CD4-positive, alpha-beta T cell treated with Interleukin-17A for 1 hour (primary cell): ENCODE measurements at places on chromosomes 13 and 19.

DNA sequence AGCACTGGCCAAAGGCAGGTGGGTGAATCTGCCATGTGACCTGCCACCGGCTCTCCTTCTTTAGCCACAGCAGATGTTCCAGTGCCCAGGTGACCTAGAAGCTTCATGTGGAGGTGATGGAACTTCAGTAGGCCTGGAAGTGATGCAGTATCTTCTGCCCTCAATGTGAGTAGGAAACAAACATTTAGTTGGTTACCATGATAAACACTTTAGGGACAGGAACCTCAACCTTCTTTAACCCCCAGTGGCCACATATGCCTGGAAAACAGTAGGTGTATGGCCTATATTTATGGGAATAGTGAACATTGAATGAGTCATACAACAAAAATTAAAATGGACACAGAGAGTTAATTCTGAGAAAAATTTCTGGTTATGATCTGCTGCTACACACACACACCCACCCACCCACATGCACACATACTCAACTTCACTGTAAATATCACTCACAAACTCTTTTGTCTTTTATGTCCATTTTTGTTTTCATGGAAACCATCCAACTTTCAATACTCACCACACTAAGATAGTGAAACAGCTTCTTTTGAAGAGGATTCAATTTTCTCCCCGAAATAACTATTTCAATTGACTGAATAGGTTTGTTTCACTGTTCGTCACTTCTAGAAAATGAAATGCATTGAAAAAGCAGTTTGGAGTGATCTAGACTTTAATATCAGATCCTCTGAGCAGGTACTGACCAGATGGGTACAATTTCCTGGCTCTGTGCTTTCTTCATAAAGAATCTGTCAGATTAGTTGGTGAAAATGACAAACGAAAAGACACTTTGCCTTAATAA, 97.3 kb downstream of the STARD13 start:
- DNase-seq: no peak

- no peak for DNase-seq
Measured at GRCh38 chr19:2062389-2062729, 11.3 kb upstream of the MKNK2 start.

- no peak for DNase-seq
Measured at GRCh38 chr13:39233519-39233918, 195.3 kb downstream of the NHLRC3 start.

DNA sequence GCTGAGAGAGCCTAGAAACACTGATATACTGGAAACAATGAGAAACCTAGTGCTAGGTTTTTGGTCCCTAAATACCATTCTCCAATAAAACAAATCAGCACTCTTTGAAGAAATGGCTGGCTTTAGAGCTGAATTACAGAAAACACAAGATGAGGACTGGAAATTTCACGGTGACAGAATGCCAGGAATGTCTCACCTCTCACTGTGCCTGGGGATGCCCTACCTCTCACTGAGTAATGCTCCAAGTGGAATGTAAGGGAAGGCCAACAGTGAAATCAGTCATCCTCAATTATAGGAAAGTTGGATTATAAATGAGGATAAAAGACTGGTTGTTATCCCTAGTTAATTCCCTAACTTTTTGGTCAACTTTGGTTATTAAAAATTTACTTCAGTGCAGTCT, 259.0 kb downstream of the NALCN start:
- DNase-seq: no peak

DNA sequence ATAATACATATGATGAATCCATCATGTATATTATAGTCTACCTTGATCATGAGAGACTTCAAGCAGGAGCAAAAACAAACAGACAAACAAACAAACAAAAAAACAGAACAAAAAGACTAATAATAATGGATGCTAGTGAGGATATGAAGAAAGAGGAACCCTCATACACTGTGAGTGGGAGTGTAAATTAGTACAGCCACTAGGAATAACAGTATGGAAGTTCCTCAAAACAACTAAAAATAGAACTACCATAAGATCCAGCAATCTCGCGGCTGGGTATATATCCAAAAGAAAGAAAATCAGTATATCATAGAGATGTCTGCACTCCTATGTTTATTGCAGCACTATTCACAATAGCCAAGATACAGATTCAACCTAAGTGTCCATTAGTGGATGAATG, 7.0 kb upstream of the DLEU7 start:
- no peak for DNase-seq

DNA sequence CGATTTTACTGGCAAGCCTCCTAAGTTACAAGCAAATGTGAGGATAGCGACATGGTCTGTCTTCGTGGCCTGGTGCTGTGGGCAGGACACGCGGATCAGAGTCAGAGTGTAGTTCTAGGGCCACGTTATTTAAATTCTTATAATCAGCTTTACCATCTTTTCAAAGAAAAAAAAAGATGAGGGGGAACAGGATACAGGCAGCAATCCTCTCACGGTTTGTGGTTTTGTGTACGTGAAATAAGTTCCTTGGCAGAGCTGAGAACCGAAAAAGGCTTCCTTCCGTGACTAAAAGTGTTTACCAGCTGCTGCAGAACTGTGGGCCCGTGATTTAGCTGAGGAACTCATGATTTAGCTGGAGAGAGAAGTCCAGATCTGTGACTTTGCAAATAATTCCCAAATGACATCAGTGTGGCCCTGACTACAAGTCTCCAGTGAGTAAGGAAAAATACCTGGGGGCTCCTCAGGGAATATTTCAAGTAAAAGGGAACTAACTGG, 27.2 kb downstream of the RCBTB2 start:
- peak; percentile 80 for DNase-seq

- no peak for DNase-seq
Measured at GRCh38 chr13:95235974-95236373, 65.3 kb downstream of the ABCC4 start.

DNA sequence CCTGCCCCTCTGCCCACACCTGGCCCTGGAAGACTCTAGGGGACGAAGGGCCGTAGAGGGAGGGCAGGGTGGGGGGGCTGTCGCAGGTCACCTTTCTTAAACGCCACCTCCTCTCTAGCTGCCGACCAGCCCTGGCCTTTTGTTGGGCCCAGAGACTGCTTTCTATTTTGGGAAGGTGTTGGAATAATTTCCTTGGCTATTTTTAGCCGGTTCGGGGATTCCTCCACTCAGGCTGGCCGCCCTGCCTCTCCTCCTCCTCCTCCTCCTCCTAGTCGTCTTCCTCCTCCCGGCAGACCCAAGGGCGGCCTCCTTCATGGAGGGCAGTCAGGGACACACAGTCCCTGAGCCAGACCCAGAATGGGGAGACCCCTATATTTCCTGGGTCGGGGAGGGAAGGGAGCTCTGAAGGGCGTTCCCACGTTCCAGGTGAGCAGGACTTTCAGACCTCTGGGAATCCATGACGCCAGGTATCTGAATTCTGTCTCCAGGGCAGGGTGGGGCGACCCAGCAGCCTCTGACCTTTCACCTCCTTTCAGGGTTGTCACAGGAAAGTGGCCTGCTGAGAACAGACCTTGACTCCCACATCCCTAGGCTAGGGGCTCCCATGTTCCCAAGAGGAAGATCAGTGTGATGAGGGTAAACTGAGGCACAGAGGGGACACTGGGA, 19.9 kb downstream of the GADD45B start:
- DNase-seq: no peak

DNA sequence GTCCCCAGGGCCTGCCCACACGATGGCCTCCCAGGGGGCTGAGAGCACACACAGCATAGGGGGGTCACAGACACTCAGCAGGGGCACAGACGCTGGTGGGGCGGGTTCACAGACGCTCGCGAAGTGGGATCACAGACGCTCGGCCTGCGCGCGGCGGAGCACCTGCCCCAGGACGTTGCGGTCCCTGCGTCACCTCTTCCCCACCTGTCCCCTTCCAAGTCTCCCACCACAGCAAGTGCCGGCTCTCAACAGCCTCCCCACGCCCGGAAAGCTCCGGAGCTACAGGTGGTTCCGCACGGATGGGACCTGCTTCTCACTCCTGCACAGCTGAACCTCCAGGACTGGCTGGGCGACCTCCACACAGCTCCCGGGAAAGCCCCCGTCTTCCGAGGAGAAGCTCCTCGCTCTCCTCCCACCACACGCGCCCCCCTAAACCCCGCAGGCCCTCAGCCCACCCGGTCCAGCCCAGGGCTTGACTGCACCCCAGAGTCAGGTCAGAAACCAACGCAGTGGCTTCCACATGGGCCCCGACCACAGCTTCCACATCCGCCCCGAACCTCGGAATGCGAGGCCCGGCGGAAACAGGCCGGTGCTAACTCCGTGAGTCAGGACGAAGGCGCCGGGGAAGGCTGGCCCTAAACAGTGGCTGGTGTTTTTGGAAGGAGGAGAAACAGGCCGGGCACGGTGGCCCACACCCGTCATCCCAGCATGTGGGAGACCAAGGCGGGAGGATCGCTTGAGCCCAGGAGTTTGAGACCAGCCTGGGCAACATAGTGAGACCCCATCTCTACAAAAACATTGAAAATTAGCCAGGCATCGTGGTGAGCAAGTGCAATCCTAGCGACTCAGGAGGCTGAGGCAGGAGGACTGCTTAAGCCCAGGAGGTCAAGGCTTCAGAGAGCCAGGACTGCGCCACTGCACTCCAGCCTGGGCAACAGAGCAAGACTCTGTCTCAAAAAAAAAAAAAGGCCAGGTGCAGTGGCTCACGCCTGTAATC, 16.5 kb downstream of the BTBD2 start:
- no peak for DNase-seq

DNA sequence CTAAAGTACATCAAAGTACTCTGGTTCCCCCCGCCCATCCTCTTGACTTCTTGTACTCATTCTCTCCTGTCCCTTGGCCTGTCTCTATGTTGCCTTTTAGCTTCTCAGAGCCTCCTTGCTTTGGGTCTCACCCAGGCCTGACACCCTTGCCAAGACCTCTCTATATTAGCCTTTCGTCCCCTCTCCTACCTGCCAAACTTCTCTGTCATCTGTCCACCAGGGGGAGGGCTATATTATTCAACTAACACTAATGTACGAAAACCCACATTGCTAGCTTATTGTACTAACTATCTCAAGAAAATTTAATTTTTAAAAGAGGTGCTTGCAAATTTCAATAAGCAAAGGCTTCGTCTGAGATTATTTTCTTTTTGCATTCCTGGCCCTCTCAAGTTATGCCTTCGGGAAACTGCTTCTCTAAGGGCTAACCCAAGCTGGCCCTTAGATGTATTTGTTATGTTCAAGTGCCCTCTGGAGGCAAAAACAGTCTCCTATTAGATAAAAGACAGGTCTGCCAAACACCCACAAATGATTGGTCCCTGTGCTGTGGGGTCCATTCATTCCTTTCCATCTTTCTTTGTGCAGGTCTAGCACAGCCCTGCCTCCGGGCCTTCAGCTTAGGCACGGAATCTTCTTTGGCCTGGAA, 6.3 kb upstream of the MRPS31 start:
- peak; percentile 74 for DNase-seq

DNA sequence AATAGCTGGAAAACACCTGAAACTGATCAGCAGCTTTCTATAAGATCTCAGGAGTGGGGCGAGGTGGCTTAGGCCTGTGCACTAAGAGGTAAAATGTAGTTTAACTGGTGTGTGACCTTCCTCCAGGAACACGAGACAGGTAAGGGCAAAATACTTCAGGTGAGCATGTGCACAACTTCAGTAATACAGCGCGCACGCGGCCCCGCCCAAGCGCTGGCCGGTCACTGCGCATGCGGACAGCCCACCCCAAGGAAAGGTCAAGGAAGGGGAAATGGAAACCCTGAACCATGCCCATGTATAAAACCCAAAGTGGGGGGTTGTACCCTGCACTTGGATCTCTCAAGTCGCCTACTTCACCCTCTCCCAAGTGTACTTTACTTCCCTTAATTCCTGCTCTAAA, 49.4 kb upstream of the ARHGEF7 start:
- DNase-seq: no peak

GRCh38 chr13:78976696-78977095, 317.7 kb upstream of the OBI1 start:
- no peak for DNase-seq
